ENCODE measurements at places on chromosomes 4 and X.

DNA sequence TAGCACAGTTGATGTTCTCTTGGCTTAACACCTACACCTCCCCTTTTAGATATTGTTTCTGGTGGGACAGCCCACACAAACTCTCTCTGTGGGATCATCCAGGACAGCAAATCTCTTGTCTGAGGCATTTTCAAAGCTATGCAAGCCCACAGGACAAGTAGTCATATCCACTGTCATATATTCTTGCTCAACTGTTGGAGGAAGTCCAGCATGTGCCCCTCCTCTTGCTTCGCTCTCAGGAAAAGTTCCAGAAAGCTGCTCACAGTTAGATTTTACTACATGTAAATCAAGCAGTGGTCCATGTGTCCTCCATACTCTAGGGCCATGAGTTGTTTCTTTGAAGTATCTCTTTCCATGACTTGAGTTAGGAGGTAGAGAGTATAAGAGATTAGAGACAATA is 260.7 kb downstream of the INPP4B start:
- no peak for DNase-seq

DNA sequence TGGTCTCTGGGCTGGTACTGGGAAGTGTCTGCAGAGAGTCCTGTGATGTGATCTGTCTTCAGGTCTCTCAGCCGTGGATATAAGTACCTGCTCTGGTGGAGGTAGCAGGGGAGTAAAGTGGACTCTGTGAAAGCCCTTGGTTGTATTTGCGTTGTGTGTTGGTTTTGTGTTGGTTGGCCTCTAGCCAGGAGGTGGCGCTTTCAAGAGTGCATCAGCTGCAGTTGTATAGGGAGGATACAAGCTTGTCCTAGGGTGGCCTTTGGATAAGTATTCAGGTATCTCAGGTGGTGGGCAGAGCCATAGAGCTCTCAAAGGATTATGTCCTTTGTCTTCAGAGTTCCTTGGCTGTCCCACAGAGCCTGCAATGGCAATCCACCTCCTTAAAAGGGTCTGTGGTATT is 111.6 kb downstream of the MAGEB17 start:
- no peak for DNase-seq

GRCh38 chr4:73859614-73860088 is 6.6 kb downstream of the PF4V1 start:
- no peak for DNase-seq

- DNase-seq = no peak
Observed at GRCh38 chr4:47406408-47406807, 57.1 kb downstream of the COMMD8 start.

- DNase-seq = no peak
Observed at GRCh38 chrX:117196481-117196880, 733.7 kb upstream of the CT83 start.

DNA sequence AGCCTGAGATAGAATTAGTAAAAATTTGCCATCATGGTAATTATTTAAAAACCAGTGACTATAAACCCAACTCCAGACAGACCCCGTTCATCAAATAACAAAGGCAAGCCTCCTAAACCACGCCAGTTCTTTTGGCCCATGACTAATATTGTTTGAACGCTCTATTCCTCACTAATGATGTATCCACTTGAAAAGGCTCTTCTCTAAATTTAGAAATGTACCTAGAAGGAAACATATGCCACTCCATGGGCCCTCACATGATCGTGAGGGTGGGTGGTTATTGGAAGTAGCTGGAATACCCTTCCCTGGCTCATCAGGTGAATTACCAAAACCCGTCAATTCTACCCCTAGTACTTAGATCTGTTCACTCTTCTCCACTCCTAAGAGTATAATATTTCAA is 249.2 kb downstream of the COL25A1 start:
- no peak for DNase-seq

DNA sequence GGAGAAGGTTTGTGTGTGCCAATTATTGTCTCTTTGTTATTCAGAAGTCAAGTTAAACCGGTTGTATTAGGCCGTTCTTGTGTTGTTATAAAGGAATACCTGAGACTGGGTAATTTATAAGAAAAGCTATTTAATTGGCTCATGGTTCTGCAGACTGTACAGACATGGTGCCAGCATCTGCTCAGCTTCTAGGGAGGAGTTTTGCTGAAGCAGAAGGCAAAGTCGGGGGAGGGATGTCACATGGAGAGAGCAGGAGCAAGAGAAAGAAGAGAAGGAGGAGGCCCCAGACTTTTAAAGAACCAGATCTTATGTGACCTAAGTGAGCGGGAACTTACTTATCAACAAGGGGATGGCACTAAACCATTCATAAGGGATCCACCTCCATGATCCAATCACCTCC is 349.3 kb upstream of the PCDH18 start:
- DNase-seq = no peak

DNA sequence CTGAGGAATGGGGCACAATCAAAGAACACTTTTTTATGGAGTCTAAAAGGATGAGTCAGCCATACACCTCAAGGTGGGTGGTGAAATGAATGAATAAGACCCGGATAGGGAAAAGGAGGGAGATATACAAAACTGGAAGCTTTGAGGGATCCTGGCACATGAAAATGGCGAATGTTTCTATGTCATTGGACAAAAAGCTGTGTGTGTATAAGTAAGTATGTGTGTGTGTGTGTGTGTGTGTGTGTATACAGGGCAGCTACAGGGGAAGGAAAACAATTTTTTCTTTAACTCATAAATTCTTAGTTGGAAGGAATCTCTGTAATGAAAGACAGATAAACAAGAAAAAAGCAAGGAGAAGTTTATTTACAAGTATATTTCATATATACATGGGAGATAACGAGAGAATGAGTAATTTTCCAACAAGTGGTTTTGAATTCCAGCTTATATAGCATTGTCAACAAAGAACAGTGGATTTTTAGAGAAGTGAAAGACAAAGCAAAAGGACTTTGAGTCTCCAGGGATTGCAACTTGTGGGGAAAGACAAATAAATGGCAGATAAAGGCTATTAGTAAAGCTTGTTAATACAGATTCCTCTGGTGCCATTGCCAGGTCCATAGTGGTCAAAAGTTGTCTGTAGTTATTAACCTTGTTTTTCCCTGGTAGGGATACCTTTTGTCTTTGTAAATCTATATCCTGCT is 99.7 kb downstream of the MMRN1 start:
- no peak for DNase-seq

- no peak for DNase-seq
Observed at GRCh38 chr4:78561677-78562076, 10.1 kb downstream of the ANXA3 start.
